ENCODE measurements at places on chromosomes 1 and 21. TPM values are rescaled to one million over a fixed set of nuclear protein-coding genes. Genes with fewer than 3 reads are reported as not detected.

Gene CFAP74
- not detected for total RNA-seq

Gene CORT
- 1.4 TPM for total RNA-seq

Gene TAL1
- total RNA-seq, result 1.0 TPM

GRCh38 chr1:8517661-8518489, 200.0 kb downstream of the SLC45A1 start:
- no peak for DNase-seq

- no peak for DNase-seq
Measured at GRCh38 chr1:204659056-204659455, 26.5 kb downstream of the LRRN2 start.

DNA sequence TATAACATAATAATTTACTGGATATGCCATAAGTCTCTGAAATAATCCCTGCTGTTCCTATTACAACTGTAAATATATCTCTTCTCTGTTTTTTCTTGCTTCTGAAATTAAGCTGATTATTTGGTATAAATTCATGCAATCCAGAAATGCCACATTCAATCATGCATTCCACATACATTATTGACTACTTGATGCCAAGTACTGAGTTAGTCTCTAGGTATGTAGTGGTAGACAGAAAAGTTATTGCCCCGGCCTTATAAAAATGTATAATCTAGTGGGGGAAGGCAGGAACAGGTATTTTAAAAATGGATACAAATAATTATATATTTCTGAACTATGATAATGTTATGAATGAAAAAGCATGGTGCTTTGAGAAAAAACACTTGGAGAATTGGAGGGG, 338.6 kb upstream of the SNX7 start:
- no peak for DNase-seq

GRCh38 chr1:97350662-97351061, 570.2 kb downstream of the DPYD start:
- DNase-seq, result no peak
